ENCODE measurements at places on chromosomes 3 and 15. TPM values are rescaled to one million over a fixed set of nuclear protein-coding genes. Genes with fewer than 3 reads are reported as not detected.

- DNase-seq = no peak
These were observed 37.8 kb downstream of the IQGAP1 start for GRCh38 chr15:90425726-90426346.

DNA sequence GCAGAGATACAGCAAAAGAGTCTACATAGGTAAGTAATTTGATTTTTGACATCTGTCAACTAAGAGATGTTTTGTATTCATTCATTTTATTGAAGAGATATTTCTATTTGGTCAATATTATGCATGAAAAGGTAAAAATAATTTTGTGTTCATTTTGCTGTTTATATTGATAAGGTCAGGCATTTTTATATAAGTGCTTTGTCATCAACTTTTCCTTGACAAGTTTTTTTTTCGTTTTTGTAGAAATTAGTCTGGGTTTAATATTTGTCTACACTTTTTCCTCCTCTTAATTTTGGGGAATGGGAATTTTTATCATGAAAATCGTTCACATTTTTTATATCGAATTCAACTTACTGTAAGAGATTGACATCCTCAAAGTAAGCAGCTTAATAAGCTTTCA lies 67.7 kb downstream of the STT3B start:
- DNase-seq = no peak

DNA sequence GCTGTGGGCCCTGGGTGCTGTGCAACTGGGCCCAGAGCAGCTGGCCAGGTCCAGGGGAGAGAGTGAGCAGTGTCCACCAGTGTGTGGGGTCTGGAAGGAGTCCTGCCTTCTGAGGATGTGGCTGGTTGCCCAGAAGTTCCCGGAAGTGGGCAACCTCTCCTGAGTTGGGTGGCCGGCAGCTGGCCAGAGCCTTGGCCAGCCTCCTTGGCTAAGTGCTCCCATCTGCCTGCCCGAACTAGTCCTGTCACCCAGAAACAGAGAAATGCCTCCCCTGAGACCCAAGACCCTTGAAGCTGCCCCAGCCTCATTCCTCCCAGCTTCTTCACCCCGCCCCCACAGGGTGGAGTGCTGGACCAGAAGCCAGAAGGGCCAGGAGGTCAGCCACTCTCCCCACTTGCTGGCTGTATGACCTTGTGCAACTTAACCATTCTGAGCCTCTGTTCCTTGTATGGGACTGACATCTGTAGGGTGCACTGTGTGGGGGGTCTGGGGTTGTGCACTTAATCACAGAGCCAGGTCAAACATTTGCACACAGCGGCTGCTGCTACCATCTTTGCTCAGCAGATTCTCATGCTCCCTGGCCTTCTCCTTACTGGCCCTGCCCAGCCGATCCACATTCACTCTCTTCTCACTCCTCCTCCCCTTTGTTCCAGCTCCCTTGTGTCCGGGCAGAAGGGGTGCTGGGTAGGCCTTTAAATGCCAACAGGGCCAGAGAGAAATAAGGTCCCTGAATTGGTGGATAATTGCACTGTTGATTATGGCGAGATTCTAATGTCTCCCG lies 7.5 kb upstream of the ALAS1 start:
- peak; percentile 84 for DNase-seq

CLRN1 gene
- not detected for total RNA-seq
